ENCODE measurements at places on chromosomes 2 and 18.

- no peak for DNase-seq
Observed at GRCh38 chr2:61911510-61911909, 6.0 kb downstream of the COMMD1 start.

DNA sequence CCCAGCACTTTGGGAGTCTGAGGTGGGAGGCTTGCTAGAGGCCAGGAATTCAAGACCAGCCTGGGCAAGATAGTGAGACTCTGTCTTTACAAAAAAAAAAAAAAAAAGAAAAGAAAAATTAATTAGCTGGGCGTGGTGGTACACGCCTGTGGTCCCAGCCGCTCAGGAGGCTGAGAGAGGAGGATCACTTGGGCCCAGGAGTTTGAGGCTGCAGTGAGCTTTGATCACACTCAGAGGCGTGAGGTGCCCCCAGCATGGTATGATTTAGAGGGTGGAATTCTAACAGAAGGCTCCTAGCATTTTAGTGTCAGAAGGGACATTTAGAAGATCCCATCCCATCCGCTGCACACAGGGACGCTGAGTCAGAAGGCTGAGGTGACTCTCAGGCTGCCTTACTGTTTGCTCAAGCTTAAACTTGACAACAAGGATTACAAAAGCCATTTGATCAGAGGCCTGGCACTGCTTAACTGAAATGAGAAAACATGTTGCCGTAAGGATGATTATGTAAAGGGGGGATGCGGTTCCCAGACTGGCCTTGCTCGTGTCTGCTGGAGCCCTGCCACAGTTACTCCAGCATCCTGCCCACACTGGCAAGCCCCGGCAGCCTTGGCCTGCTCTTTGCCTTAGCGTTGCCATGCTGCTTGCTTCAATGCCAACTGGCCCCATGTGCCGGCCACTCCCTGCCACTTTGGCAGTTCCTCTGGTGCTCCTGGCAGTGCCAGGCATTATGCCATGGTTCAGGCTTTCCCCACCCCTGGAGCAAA, 45.6 kb upstream of the SLC1A4 start:
- peak; percentile 68 for DNase-seq

GRCh38 chr2:19847486-19847885, 54.3 kb downstream of the TTC32 start:
- no peak for DNase-seq

DNA sequence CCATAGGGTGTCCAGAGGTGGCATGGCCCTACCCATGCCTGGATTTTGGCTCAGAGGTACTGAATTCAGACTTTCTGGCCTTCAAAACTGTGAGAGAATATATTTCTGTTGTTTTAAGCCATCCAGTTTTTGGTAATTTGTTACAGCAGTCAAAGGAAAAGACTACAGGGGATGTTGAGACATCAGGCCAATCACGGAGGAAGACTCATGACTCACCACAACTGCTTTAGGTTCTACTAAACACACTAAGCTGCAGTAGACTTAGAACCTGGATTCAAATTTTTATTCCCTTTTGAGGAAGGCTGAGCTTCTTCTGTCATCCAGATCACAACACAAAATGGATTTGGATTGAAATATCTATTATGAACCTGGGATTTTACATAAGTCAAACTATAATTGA, 12.0 kb upstream of the C2orf66 start:
- peak; percentile 80 for DNase-seq

GRCh38 chr2:120852200-120852815, 116.6 kb downstream of the GLI2 start:
- no peak for DNase-seq

GRCh38 chr2:232013701-232014353, 52.3 kb downstream of the DIS3L2 start:
- DNase-seq: peak; percentile 97

GRCh38 chr18:40985436-40985835, 969.6 kb upstream of the PIK3C3 start:
- no peak for DNase-seq

GRCh38 chr18:9520666-9521065, 45.4 kb downstream of the RALBP1 start:
- DNase-seq: no peak

DNA sequence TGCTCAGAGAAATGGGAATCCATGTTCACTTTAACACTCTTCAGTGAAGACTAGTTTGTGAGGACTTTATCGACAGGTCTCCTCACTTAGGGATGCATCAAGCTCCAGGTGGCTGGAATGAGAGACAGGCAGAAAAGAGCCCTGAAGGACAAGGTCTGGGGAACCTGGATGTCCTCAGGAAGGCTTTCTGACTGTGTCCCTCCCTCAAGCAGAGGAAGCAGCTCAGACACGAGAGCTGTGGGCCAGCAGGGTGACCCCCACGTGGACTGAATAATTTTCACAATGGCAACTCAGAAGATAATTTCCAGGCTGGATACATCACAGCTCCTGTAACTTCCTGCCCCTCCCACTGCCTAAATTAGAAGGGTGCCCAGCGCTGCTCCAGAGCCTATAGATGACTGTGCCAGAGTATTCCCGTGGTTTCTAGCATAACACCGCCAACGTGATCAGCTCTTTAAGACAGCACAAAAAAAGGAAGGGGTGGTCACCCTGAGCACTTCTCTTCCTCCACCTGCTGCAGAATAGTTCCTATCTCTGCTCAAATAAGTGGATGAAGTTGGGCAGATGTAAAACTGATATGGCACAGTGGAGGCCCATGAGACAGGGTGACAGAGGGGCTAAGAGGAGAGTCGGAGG, 25.7 kb upstream of the NCK2 start:
- DNase-seq: no peak

- peak; percentile 73 for DNase-seq
Observed at GRCh38 chr2:85312404-85312803, 15.4 kb downstream of the TGOLN2 start.

DNA sequence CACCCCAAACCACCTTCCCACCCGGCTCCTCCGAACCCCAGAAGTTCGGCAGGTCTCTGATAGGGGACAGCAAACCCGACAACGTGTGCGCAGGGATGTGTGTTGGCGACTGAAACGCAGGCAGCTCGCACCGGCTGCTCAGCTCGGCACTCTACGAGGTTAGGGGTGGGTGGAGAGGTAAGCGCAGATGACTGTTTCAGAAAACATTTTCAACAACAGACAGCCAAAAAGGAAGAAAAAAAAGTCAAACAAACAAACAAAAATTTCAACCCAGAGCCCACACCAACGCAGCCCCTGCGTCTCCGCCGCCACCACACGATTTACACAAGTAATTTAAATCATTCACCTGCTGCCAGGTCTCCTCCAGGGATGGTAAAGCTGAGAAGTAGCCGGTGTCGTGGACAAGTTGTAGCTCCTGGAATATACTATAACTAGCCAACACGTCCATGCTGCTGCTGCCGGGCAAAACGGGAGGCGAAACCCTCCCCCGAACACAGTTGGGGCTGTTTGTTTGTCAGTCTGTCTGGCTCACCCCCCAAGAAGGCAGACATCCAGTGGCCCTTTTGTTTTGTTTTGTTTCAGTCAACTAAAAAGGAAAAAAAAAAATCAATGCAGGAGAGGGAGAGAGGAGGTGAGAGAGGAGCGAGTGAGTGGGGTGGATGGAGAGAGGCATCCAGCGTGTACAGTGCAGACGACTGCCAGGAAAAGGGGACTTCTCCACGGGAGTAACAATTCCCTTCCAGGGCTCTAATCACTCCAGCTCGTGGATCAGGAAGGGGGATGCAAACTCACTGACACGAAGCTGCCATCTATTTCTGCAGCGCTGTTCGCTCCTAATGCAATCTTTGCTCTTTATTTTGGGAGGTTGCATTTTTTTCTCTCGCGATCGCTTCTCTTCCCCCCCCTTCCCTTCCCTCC, at the start of gene KLF7:
Gene KLF7, minus strand, starts transcription at position 828 of the 918 bp plus-strand sequence. Its CDS starts 380 bp downstream, at position 448.
- DNase-seq: peak; percentile 61

GRCh38 chr2:21627938-21628337, 504.2 kb downstream of the TDRD15 start:
- peak; percentile 31 for DNase-seq

GRCh38 chr2:109614715-109615636, 812 bp downstream of the SOWAHC start:
- DNase-seq: peak; percentile 26

DNA sequence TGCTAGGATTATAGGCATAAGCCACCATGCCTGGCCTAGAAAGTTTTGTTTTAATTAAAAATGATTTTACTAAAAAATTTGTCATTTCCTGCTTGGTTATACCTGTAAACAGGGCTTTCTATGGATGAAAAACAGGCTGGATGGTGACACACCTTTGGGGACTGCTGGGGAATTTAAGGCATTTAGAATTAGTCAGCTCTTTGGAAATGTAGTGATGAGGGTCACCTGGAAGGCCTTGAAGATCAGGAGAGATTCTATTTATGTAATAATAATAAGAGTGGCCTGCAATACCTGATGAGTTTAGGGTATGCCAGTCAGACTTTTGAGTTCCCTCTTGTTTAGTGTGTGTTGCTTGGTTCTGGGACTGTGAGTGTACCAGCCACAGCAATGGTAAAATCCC, 51.1 kb downstream of the RALBP1 start:
- DNase-seq: no peak

- DNase-seq: no peak
Observed at GRCh38 chr2:25369439-25369838, 27.7 kb upstream of the DNMT3A start.

- DNase-seq: no peak
Observed at GRCh38 chr18:79644666-79645057, 34.9 kb upstream of the CTDP1 start.

- DNase-seq: no peak
Observed at GRCh38 chr18:58761970-58762780, 90.9 kb downstream of the MALT1 start.

DNA sequence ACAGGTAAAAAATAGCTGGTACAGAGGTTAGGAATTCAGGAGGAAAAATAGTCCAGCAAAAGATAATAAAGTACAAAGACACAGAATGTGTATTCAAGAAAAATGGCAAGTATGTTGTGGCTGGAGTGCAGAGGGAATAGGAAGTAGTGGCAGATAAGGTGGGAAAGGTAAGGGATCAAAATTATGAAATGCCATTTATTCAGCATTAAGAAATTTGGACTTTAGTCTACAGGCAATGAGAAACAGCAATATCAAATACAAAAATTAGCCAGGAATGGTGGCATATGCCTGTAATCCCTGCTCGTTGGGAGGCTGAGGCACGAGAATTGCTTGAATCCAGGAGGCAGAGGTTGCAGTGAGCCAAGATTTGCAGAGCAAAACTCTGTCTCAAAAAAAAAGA, 10.3 kb downstream of the MMADHC start:
- no peak for DNase-seq

GRCh38 chr2:215845839-215846586, 167.3 kb downstream of the MREG start:
- no peak for DNase-seq

Data from iris pigment epithelial cell (primary cell).